ENCODE measurements at places on chromosomes 16 and 17.

GRCh38 chr17:1762901-1763898, 1.3 kb downstream of the SERPINF1 start:
- no peak for DNase-seq

DNA sequence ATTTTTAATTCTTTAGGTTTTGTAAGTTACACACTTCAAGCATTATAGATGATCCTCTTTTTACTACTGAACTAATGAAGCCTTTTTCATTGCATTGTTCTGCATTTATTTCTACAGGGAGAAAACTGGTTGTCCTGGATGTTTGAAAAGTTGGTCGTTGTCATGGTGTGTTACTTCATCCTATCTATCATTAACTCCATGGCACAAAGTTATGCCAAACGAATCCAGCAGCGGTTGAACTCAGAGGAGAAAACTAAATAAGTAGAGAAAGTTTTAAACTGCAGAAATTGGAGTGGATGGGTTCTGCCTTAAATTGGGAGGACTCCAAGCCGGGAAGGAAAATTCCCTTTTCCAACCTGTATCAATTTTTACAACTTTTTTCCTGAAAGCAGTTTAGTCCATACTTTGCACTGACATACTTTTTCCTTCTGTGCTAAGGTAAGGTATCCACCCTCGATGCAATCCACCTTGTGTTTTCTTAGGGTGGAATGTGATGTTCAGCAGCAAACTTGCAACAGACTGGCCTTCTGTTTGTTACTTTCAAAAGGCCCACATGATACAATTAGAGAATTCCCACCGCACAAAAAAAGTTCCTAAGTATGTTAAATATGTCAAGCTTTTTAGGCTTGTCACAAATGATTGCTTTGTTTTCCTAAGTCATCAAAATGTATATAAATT, 53.0 kb downstream of the TUBD1 start:
- no peak for DNase-seq

DNA sequence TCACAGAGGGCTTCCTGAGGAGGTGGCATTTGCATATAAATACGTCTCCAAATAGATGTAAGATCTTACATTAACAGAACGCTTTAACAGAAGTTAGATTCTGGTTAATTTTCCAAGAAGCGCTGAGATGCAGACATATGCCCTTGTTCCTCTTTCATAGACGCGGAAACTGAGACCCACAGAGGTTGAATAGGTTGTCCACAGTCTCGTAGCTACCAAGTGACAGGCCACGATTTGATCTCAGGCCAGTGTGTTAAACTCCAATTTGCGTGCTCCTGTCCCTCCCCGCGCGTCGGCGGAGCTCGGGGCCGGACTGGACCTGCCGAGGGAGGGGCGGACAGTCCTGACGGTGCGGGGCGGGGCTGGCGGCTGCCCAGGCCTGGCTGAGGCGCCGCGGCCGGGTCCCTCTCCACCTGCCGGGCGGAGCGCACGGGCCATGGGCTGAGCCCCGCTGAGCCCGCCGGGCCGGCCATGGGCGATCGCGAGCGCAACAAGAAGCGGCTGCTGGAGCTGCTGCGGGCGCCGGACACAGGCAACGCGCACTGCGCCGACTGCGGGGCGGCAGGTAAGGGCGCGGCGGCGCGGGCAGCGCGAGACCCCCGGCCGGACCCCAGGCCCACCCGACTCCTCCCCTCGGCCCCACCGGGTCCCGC, at the start of gene ADAP2:
Gene ADAP2, plus strand, starts transcription at position 402 of the 653 bp plus-strand sequence. Its CDS starts 70 bp downstream, at position 472.
- no peak for DNase-seq

DNA sequence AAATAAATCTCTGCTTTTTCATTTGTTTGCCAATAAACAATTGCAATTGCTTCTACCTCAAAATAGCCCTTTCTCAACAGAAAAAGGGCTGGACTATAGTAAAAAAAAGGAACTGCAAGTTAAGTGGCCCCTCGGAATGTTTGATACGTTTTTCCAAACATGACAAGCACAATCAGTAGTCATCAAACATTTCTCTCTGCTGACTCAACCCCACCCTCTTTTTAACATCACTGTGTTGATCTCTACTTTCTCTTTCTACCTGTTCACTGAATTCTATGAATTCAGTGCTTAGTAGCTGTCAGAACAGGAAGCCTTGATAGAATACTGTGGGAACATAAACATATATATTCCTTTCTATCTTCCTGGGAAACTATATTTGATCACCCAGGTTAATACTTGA, 116.5 kb upstream of the AXIN2 start:
- DNase-seq, result no peak

DNA sequence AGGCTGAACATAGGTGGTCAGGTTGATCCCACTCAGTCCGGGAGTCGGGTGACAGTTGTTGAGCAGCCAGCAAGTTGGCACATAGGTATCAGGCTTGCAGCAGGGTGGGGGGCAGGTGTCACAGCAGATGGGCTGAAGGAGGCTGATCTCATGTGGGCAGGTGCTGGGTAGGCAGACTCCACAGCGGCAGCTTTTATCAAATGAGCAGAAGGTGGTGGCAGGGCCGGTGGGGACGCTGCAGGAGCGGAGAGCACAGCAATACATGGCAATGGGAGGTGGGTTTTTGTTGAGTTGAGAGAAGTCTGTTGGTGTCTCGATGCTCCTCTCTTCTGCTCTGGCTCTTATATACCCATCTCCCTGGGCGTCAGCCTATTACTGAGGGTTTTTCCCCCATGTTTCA, at the start of gene KRTAP3-1:
Gene KRTAP3-1, minus strand, starts transcription at position 318 of the 400 bp plus-strand sequence. Its CDS starts 54 bp downstream, at position 264.
- peak; percentile 33 for DNase-seq

DNA sequence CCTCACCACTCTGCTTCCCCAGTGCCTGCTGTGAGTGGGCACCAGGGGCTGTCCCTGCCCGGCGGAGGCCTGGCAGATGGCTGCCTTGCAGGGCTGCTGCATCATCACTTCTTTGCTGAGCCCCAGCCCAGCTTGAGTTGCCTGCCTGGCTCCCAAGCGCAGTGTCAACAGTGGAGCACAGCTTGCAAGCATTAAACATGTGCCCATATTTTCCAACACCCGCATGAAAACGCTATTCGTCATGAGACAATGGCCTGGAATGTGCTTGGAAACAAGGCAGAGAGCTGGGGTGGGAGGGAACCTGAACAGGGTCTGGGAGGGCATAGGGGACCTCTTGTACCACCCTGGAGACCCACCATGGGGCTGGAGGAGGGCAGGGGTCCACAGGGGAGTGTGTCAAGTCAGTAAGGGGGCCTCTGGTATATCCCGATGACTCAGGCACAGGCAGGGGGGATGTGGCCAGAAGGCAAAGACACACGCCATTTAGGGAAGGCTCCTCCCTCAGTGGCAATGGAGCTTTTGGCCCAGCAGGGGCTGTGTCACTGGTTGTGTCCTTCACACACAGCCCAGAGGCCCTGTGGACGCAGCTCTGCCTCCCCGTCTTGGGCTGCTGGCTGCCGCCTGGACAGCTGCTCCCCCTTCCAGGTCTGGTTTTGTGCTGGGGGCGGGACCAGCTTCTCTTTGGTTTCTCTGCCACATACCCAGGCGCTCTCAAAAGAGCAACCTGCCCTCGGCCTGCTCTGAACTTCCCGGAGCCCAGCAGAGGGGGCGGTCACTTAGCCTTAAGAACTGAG, 17.4 kb upstream of the MTSS2 start:
- peak; percentile 61 for DNase-seq

GRCh38 chr16:31269541-31269940, 9.8 kb downstream of the ITGAM start:
- DNase-seq, result no peak

DNA sequence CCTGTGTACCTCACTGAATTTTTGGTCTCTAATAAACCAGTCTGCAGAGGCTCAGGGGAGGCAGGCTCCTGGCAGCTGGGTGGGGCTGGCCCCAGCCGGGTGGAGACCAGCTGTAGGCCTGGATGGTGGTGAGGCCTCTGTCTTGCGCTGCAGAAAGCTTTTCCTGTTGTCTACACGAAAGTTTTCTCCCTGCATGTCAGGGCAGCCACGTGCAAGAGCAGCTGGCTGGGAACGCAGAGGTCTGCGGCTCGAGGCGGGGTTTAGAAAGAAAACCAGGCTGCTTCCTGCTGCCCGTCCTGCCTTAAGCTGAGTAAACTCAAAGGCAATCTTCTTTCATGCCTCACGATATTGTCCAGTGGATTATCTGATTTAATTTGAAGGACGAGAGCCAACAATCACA, 2.4 kb downstream of the SERPINF1 start:
- no peak for DNase-seq

DNA sequence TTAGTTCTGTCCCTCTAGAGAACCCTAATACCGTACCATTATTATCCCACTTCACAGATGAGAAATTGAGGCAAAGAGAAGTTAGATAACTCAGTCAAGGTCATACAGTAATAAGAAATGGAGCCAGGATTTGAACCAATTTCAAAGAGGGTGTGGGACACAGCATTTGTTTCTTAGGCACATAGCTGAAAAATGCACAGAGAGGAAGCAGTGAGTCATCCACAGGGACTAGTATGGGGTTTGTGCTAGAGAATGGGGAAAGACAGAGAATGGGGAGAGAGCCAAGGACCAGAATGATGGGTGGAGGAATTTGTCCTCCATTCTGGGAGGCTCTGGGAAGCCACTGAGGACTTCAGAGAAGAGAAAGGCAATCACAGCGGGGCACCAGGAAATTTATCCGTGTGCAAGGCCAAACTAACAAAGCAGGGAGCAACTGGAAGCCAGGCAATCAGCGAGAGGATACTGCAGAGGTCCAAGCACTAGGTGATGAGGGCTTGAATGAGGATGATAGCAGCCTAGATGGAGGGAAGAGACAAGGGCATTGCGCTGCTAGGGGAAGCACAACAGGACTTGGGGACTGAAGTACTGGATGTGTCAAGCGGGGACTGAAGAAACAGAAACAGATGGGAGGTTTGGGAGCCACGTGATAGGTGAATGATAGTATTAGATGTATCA, 78.1 kb upstream of the ZFHX3 start:
- DNase-seq, result no peak

GRCh38 chr16:73877150-73877549, 419.5 kb upstream of the PSMD7 start:
- DNase-seq, result no peak

DNA sequence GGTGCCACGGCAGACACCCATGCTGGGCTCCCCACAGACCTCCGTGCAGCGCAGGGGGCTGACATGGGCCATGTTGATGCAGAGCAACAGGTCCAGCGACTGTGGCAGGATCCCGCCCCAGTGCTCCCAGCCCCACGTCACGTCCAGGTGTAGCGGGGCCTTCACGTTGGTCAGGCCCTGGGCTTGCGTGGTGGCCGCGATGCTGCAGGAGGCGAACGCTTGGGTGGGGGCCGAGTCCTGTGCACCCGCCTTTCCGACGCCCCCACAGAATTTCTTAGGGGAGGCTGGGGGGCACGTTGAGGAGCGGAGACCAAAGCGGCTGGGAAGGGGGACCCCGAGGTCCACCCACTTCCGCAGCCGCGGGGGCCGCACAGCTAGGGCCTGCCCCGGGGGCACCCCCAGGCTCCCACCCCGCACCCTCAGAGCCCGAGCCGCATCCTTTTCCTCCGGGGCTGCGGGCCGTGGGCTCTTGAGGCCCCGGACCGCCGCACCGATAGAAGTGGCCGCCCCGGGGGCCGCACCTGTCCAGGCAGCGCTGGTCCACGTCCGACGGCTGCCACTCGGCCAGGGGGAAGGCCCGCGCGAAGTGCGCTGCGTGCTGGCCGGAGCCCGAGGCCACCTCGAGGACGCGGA, 416 bp downstream of the METTL26 start:
- DNase-seq, result no peak

DNA sequence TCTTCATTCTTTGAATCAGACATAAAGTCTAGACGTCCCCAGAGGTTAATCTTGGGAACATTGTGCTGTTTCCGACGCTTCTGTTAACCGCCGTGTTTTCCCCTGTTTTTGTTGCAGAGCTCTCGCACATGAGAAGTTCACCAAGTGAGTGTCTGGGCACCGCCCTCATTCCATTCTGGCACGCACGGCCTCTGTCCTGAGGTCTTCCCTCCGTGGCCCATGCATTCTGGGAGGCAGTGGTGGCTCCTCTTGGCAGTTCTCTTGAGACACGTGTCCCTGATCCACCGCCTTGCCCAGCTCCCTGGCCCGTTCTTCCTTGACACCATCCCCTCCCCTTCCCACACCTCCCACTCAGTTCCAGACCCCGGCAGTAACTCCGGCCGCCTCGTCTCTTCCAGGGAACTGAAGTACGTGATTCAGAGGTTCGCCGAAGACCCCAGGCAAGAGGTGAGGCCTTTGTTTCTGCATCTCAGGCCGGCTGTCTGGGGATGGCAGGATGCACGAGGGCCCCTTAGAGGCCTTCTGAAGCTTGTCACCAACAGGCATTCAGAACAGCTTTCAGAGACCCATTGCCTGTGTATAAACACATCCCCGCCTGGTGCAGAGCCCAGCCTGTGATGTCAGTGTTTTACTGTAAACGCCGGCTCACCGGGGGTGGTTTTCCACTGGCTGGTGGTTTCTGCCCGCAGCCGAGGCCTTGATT, 85.9 kb upstream of the PLCG2 start:
- no peak for DNase-seq

DNA sequence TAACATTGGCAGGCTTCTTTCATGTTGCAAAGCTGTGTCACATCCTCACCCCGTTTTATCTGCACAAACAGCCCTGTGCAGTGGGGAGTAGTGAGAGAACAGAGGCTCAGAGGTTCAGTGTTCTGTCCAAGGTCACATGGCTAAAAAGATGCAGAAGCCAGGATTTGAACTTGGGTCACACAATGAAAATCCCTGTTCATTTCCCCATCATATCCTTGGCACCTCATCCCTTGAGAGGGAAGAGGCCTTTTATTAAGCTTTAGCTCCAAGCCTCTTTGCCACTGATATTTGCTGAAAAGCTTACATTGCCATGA, 106.6 kb downstream of the AMFR start:
- DNase-seq, result no peak

DNA sequence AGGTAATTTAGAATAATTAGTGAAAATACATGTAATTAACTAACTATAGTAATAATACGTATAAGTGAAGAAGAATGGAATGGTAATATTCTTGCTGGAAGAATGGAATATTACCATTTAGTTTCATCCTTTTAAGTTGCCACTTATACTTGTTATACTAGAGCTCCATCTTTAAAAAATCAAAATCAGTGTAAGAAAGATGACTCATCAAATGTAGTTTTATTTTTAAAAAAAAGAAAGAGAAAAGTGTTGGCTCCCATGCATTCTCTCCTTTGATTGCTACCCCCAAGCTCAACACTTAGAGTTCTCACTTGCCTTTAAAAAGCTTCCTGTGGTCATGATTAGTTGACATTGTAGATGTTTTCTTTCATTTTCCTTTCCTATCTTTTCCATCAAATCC, 82.4 kb upstream of the KIF2B start:
- no peak for DNase-seq

GRCh38 chr16:1435921-1436697, 5.2 kb downstream of the PERCC1 start:
- no peak for DNase-seq

GRCh38 chr16:9484426-9484825, 393.0 kb downstream of the HAPSTR1 start:
- no peak for DNase-seq

GRCh38 chr17:6712854-6713129, 377 bp downstream of the SLC13A5 start:
- DNase-seq, result no peak

GRCh38 chr16:86243123-86243473, 267.2 kb upstream of the FOXF1 start:
- DNase-seq, result no peak

- no peak for DNase-seq
These were observed 66.2 kb downstream of the MYH13 start for GRCh38 chr17:10306585-10306984.
